ENCODE measurements at places on chromosomes 7 and 10.

- DNase-seq = no peak
Measured at GRCh38 chr7:114418117-114418516, 3.5 kb downstream of the FOXP2 start.

DNA sequence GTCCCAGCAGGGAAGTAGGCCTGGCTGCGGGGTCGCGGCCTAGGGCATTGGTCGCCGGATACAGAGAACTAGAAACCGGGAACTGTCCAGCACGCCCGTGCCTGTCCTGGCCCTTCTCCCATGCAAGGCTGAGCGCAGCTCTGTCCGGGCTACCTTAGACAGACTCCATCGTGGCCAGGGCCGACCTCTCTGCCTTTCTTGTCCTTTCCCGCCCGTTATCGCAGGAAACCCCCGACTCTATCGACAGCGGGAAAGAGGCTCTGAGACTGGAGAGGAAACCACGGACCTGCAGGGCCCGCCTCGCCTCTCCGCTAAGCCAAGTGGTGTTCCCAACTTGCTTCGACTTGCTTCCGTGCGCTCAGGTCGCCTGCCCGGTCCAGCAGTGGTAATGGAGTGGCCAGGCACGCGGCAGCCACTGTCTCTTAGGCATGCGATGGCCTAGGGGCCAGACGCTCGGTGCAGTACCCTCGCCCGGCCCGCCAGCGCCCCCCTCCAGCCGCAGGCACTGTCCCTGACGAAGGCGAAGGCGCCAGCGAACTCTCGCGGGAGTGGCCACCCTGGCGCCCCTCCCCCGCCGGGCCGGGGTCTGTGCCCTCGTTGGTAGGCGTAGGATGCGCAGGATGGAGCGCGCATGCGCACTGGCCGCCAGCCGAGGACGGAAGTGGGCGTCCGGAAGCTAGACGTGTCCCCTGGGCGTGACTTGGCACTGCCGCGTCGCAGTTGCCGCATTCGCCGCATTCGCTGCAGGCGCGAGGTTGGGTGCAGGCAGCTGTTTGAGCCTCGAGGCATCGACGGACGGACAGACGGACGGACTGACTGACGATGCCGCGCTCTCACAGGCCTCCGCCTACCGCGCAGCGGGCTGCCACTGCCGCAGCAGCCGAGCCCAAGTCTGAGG is 54.4 kb downstream of the MCMBP start:
- peak; percentile 83 for DNase-seq

GRCh38 chr10:98400482-98400881 is 14.5 kb downstream of the PYROXD2 start:
- no peak for DNase-seq

DNA sequence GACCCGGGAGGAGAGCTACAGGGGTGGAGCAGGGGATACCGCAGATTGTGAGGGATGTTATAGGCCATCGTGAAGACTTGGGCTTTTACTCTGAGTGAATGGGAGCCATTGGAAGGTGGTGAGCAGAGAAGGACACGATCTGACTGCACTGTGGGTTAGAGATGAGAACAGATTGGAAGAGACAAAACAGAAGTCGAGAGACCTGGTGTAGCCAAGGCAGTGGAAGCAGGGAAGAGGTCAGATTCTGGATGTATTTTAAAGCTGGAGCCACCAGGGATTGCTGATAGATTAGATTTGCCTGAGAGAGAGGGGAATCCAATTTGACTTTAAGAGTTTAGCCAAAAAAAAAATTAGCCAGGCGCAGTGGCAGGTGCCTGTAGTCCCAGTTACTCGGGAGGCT is 21.6 kb upstream of the EEPD1 start:
- DNase-seq = no peak

- DNase-seq = no peak
Measured at GRCh38 chr10:77809336-77809735, 117.2 kb downstream of the DLG5 start.

DNA sequence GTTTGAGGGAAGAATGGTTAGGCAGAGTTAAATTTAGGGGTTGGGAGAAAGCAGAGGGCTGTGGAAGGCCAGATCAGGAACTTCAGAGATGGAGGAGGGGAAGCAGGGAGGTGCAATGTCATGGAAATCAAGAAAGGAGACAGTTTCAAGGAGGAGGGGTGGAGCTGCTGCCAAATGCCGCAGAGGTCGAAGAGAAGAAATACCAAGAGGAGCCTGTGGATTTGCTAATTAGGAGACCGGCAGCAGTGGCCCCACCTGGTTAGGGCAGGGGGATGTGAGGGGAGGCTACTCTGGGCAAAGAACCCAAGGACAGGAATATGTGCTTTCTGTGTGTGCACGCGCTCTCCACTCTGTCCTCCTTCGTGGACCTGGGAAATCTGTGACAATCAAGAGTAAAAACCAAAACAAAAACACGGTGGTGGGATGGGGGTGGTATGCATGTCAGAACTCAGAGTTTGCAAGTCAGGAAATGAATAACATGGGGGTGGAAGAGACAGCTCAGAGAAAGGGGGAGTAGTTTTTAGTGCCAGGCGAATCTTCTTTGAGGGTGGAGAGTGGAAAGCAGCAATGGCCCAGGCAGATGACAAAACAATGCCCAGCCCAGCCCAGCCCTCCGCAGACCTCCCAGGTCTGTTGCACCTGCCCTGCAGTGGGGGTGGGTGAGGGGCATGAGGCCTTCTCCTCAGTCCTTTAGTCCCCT is 102.9 kb upstream of the PAX2 start:
- DNase-seq = no peak

Measured in right lung (tissue), 10 donors.